ENCODE measurements at places on chromosomes 11 and 22.

- DNase-seq, result no peak
Observed at GRCh38 chr11:59756558-59756840, 1.3 kb downstream of the STX3 start.

DNA sequence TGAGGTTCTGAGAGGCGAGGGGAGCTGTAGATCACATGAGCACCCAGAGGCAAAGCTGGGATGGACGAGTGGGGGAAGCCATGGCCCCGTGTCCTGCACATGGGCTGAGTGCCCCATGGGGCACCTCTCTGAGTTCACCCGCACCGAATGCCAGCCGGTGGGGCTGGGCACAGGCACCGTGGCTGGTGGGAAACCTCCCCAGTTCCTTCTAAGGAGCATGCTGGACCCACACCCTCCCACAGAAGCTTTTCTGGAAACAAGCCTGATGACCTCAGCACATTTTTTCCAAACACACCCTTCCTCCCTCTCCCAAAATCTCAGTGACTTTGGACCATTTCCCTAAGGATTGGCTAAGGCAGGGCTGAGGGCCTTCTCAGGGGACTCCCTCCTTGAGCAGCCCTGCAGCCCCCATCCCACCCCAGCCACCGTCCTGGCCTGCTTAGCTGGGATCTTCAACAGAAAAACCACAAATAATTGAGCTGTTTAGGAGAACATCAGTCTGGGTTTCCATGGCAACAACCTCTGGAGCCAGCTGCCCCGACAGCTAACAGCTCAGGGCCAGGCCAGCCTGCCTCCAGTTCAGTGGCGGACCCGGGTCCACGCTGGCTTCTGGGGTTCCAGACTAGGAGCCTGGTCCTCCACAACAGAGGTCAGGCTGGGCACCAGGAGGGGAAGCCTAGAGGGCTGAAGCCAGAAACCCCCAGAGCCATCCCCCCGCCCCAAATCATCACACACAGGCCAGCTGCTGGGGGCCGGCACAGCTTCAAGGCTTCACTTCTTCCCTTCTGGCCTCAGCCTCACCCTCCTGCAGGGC is 18.1 kb upstream of the LINC01488 start:
- DNase-seq, result no peak

- peak; percentile 22 for DNase-seq
Observed at GRCh38 chr11:117822074-117823033, 2.2 kb downstream of the FXYD2 start.

DNA sequence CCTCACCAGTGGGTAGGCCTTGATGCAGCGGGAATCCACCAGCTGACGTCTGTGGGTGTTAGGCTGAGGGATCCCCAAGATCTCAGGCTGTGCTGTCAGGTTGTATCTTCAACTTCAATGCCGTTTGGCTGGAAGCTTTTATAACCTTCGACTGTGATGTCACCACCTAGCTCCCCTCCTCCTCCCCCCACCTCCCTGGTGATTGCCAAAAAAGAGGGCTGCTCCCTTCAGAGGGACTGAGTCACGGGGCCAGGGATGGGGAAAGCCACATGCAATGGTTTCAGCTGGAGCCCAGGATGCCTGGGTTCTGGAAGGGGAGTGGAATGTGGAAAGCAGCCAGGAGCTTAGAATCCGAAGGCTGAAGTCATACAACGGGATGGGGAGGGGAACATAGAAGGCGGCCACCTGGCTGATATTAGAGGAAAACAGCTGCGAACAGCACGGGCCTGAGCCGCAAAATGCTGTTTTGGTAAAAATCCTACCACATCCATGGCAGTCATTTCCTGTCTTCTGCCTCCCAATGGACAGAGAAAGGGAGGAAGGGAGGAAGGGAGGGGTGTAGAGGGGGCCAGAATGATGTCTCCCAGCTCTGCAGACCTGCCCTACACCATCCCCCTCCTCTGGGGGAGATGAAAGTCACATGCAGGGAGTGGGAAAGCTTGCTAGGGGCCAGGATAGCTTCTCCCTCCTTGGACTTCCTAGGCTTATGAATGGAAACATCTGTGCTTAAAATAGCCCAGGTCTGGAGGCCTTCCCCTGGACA is at the start of gene LRRN4CL:
TSS of gene LRRN4CL (minus strand) at position 110 of the 763 bp plus-strand sequence. CDS start 1,022 bp downstream, outside the sequence.
- no peak for DNase-seq

GRCh38 chr11:112554586-112554985 is 293.9 kb upstream of the PLET1 start:
- no peak for DNase-seq

GRCh38 chr11:112655371-112655770 is 305.8 kb upstream of the NCAM1 start:
- no peak for DNase-seq

GRCh38 chr22:25496396-25497064 is 67.9 kb upstream of the GRK3 start:
- DNase-seq, result no peak

- no peak for DNase-seq
Observed at GRCh38 chr22:50306753-50307749, at the start of gene PLXNB2. Gene PLXNB2, minus strand, starts transcription at chr22:50307646. Its CDS starts 17,062 bp downstream, at chr22:50290584.
